ENCODE measurements at places on chromosomes 4 and X.

DNA sequence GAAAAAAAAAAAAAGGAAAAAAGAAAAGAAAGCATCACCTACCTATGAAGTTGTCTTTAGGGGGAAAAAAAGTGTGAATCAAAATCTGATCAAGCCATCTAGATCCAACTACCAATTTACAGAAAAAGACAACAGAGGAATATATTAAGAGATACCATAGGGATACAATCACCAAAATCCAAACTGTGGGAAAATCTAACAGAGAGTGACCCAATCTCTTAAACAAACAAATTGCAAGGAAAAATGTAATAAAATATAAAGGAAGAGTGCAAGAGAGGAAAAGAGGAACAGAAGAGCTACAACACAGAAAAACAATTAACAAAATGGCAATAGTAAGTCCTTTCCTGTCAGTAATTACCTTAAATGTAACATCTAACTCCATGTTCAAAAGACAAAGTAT is 19.0 kb downstream of the THOC2 start:
- no peak for DNase-seq

DNA sequence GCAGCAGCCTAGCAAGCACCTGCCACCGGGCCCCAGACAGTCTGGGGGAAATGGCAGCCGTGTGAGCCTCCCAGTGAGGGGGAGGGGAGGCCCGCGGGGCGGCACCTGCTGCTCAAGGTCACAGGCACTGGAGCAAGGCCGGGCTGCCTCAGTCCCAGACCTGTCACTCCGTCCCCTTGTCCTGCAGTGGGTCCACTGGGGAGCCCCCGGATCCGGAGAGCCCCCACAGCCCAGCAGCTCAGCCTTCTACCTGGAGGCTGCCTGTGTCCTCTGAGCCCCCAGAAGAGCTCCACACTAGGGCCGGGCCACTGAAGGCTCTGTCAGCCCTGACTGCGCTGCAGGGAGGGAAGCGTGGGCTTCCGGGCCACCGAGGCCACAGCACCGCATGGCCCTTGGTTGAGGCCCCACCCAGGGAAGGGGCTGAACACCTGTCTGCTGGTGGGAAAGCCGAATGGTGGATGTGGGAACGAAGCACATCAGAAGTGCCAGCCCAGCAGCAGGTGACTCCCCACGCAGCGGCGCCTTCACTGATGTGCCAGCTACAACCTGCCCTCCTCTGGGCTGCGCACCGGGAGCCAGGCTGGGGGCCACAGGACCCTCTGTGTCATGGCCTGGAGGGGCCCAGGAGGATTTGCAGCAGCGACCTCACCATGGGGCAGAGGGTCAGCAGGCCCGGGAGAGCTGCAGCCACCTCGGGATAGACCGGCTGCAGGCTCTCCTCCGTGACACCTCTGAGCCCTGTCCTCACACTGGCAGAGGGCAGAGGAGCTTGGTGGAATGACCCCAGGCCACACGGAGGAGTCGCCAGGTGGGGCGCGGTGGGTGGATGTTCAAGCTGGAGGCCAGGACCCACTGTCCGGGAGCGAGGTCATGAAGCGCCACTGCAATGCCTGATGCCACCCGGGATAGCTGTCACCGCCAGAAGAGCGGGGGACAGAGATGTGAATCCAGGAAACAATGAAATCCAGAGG is 35.0 kb upstream of the MXD4 start:
- peak; percentile 49 for DNase-seq

DNA sequence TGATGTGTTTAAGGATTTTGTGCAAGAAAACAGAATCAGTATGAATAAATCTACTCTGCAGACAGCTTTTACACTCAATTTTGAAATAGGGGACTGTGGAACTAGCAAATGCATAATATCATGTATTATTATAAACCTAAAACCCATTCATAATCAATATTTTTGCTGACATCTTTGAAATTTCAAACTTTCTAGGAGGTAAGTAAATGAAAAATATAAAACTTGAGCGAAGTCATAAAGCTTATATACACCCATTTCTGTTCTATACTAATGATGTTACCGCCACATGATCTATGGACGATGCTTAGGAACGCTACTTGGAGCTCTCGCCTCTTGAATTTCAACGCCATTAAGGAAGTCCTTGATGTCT is 38.1 kb downstream of the ADGRA3 start:
- DNase-seq: no peak

DNA sequence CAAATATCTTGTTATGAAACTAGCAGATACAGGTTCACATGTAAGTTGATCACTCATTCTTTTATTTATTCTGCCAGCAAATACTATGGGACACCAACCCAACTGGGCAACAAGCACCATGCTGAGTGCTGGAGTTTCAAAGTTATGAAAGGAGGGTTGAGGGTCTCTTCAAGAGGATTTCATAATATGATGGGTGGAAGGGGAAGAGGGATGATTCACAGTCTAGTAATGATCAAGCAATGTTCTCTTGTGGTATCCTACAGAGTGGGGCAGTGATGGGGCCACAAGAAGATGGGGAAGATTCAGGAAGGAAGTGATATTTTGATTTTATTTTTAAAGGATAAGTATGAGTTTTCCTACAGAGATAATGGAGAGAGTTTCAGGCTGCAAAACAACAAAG is 46.2 kb upstream of the TXK start:
- DNase-seq: no peak

GRCh38 chr4:168021666-168022065 is 70.7 kb upstream of the ANXA10 start:
- DNase-seq: no peak

- DNase-seq: no peak
These were observed 27.0 kb downstream of the DCTD start for GRCh38 chr4:182890202-182890601.
